ENCODE measurements at places on chromosomes 16 and 17.

DNA sequence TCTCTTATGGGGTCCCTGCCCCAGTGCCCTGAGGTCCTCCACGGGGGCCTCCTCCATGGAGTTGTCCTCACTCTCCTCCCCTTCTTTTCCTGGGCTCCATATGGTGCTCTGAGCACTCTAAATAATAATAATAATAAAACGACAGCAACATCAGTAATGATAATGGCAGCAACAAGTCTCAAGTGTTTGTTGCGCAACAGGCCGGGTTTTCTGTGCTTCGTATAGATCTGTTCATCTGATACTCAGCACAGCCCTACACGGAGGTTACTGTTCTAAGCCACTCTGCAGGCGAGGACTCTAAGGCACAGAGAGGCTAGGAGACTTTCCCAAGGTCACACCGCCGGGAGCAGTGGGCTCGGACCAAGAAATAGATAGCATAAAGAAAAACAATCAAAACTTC, 13.7 kb downstream of the CIBAR2 start:
- DNase-seq = peak; percentile 50

- DNase-seq = peak; percentile 70
These were observed 82.2 kb downstream of the TNRC6C start for GRCh38 chr17:78040440-78041385.

DNA sequence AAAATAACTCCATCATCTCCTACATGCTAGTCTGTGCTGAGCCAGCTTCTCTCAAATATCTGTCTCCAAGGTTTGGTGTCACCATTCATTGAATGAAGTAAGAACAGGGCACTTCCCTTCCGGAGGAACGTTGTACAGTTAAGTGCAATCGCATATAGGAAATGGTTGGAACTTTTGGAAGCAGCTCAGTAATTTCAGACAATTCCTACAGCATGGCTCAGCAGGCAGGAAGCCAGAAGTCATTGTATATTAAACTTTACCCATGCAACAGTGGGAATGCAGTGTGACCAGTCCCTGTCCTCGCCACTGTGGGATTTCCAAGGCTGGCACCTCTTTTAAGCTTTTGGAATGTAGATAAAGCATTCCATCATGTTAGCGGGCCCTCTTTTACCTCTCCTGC, 51.1 kb upstream of the MYH2 start:
- no peak for DNase-seq

GRCh38 chr17:68602289-68602688, 1.1 kb upstream of the FAM20A start:
- DNase-seq = no peak

DNA sequence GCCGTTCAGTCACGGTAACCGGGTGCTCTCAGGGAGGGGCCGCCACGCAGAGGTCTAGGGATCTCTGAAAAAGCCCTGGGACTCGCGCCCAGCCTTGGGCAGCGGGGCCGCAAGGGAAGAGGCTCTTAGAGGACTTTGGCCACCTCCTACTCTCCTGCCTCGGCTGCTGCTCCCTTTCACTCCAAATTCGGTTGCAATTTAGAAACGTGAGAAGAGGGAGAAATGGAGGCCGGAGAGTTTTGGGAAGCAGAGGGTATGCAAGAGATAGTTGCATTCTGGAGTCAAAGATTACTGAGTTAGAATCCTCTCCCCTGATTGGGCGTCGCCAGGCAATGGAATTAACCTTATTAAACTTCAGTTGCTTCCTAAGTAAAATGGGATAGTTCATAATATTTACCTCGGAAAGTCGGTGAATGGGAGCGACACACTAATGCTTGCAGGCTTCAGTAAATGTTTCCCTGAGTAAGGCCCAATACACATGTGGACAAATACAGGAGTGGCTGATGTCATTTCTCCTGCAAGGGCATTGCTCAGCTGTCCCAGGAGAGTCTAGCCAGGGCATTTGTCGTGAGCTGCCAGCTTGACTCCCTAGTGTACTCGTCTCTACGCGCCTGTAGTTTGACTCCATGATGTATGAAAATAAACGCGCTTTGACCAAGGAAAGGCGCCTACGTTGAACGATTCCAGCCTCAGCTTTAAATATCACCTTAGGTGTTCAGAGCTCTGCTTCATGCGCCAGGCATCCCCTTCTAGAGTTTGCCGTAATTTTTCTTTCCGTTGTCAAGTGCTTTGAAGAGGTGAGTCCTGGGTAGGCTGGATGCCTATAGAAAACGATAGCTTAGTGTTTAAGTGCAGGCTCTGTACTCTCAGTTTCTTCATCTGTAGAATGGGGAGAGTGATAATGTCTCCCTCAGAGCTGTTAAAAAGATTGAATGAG, 667 bp downstream of the OGFOD1 start:
- DNase-seq = peak; percentile 29

DNA sequence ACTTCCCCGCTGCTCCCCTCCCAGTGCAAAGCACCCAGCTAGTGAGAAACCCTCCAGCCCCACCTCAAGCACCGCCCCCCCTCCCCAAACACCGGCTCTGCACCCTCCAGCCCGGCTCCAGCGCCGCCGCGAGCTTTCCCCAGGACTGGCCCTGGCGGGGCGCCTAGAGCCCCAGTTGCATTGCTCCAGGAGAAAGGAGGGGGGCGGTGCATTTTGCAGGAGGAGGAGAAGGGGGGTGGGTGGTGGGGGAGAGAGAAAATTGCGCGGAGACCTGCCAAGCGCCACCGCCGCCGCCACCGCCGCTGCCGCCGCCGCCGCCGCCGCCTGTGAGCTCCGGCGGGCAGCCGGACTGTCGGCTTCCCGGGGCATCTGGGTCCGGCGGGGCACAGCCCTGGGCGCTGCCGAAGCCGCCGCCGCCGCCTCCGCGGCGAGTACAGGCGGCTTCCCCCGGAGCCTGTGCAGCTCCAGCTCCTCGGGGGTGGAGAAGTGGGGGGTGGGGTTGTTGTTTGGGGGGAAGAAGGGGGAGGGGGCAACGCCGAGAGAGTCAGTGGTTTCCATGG, 333 bp upstream of the NOG start:
- no peak for DNase-seq

GRCh38 chr16:29995911-29996765, at the start of gene INO80E:
INO80E (plus strand) TSS chr16:29996241; CDS start chr16:29996311, 70 bp downstream.
- DNase-seq = peak; percentile 99

- no peak for DNase-seq
These were observed 38.8 kb upstream of the HS3ST3A1 start for GRCh38 chr17:13640551-13640950.

- DNase-seq = no peak
These were observed 36.1 kb downstream of the SNX11 start for GRCh38 chr17:48143629-48144028.

DNA sequence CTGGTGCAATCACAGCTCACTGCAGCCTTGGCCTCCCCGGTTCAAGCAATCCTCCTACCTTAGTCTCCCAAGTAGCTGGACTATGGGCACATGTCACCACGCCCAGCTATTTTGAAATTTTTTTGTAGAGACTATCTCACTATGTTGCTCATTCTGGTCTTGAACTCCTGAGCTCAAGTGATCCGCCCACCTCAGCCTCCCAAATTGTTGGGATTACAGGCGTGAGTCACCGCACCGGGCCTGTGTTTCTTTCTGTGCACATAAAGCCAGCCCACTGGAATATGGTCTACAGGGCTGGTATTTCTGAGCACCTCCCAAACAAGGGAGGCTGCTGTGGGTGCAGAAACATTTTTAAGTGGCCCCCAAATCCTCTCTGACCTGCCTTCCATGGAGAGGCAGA, 8.4 kb downstream of the TMEM95 start:
- DNase-seq = no peak

DNA sequence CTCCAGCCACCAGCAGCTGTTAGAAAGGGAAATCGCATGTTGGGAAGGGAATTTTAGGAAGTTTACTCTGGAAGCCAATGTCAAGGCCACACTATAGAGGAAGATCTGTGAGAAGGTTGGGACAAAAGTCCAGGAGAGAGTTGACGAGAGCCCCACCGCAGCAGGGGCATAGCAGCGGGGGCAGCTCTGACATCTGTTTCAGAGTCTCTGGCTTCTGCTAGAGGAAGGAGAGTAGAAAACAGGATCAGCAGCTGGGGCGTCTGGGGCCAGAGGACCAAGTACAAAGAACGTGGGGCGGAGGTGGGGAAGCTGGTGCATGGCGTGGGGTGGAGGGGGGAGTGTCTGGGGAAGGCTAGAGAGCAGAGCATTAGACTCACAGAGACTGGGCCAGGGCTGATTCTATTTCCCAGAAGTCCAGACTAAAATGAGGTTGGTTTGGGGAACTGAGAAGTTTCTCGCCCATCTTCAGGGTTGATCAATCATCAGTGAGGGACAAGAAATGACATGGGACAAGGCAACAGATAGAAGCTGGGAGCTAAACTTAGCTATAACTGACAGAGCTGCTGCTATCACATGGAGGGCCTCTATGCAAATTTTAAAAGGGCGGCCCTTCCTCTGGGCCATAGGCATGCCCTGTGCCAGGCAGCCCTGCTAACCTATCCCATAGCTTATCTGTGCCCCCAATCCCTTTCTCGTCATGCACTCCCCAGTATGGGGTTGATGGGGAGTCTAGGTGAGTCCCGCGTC, 1.2 kb downstream of the RABEP2 start:
- peak; percentile 20 for DNase-seq
